C1 segment of cervical spinal cord (tissue), 14 donors: ENCODE measurements at places on chromosomes 16 and 17.

- no peak for DNase-seq
Measured at GRCh38 chr16:89864527-89864820, 8.9 kb upstream of the TCF25 start.

- no peak for DNase-seq
Measured at GRCh38 chr17:33091271-33091670, 99.6 kb downstream of the SPACA3 start.

DNA sequence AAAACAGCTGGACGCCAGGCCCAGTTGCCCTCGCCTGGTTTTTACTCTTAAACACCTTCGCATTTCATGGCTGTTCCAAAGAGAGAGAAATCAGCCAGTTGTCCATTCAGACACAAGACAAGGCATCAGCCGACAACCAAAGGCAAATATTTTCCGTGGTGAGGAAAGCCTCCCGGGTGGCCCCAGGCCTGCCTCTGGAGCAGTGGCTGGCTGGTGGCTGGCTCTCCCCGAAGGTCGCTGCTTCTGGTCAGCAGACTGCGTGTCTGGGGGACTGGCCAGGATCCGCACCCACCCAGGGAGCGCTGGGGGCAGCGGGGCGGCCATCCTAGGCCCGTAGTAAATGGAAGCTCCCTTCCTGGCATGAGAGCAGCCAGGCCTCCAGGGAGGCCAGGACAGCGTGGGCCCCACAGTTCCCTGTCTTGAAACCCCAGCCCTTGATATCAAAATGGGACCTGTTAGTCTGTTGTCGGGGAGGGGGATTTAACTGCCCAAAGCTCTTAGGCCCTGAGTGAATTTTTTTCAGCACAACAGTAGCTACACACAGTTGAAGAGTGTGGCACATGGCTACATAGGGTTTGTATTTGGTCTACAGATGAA is 57.7 kb downstream of the SREBF1 start:
- DNase-seq: no peak

- no peak for DNase-seq
Measured at GRCh38 chr17:41614098-41614497, 1.5 kb upstream of the KRT16 start.

GRCh38 chr17:48868916-48869500 is 23.6 kb upstream of the ATP5MC1 start:
- no peak for DNase-seq

- no peak for DNase-seq
Measured at GRCh38 chr16:1790611-1791255, 2.8 kb downstream of the IGFALS start.
